ENCODE measurements at places on chromosomes 3 and 15.

DNA sequence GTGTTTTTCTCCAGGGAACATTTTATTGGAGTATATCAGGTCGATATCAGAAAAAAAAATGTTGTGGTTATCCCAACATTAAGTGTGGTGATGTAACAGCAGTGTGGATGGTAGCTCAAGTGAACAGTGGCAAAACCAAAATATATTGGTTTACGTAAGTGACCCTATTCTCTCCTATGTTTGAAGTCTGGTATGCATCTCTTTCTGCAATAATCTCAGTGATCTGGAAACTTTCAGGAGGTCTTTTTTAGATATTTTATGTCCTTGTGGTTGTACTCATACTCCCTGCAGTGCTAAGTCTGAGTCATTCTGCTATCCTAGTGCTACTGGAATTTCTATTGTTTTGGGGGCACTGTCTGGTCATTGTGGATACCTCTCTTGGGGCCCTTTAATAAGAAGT lies 137.9 kb downstream of the SNRPN start:
- DNase-seq: no peak

- no peak for DNase-seq
These were observed 627.0 kb downstream of the SI start for GRCh38 chr3:164451072-164451910.

DNA sequence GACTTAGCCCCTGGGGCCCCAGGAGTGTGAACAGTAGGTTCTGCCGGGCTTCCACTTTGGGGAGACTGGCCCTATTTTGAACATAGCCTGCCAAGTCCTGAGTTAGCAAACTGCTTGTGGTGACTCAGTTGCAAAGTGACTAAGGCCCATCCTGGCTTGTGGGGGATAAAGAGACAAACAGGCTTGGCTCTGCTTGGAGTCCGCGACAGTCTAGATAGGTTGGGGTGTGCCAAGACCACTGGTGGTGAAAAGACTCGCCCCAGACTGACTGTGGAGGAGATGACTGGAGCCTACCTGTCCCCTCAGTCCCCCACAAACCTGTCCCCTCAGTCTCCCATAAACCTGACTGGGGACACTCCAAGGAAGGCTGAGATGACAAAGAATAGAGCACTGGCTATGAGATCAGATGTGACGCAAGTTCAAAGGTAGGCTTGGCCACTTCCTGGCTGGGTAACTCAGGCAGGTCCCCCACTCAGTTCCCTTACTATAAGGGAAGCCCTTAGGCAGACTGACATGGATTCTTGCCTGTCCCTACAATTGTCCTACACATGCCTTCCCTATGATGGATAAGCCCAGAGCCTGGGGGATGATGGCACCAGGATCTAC lies 4.3 kb downstream of the DNASE1L3 start:
- DNase-seq: no peak

DNA sequence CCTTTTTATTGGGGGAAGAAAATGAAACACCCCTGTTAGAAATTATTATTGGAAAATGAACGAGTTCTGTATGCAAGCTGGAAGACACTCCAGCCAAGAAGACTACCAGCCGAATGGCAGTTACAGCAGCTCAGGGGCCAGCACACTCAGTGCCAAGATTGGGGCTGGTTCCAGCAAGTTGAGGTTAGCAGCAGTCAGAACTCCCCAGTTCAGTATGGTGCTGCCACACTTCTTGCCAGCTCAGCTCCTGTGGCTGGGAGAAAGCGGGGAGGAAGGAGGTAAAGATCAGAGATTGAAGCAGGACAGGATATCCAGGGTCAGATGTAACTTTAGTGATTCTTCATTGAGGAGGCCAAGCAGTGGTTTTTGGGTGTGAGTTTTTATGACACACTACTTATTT lies 280.2 kb upstream of the NR2E3 start:
- no peak for DNase-seq

DNA sequence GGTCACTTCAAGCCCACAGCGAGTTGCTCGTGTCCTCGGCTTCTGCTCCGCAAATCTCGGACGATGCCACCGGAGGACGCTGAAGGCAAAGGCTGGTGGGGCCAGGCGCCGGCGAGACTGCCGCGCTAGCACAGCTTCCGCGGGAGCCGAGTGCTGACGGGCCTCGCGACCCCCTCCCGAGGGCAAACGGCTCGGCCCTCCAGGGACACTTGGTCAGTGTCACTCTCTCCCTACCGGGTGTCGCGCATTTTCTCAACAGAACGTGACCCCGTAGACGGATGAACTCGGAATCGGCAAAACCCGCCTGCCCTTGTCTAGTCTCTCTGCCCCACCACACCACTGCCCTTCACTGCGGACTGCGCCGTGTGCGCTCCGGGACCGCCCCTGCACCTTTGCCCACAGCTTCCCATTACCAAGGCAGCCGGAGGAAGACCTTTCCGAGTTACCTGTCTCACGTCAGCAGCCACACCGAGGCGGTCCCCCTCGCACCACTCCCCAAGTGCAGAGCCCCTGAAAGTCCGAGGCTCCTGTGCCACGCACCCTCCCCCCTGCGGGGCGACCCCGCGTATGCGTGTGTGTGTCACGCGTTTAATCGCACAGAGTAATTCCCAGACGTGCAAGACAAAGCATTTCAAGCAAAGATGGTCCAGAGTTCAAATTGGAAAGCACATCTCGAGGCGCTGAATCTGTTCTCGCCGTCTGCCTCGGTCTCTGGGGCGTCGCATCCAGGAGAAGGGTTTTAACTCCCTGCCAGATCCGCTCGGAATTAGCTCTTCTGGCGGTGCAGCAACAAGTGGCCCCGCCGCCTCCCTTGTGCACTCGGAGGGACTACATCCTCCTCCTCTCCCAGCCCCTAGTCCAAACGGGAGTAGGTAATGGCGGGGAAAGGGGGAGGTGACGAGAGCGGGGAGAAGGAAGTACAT lies 245.0 kb upstream of the TOPAZ1 start:
- no peak for DNase-seq

- DNase-seq: no peak
These were observed 189.7 kb downstream of the MEX3B start for GRCh38 chr15:81856001-81856633.

DNA sequence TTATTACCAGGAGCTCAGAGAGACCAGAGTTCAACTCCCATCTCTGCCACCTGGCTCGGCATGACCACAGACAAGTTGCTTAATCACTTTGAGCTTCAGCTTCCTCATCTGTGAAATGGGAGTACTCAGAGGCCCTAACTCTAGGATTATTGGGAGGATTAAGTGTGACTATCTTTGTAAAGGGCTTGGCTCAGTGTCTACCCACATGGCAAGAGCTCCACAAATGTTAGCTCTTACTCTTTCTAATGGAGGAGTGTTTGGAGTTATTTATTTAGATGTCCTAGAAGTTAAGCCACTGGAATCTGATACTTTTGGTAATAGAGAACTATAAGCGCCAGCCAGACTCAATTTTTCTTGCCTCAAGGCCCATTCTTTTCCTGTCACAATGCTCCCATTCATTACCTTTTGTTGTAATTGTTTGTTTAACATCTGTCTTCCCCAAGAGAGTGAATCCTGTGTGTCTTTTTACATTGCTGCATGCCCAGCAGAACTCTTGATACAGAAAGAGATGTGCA lies 12.3 kb upstream of the LMCD1 start:
- DNase-seq: no peak

Measured in activated effector memory CD4-positive, alpha-beta T cell treated with anti-CD3 and anti-CD28 coated beads, Interleukin-2, amount 50 U/mL, for 16 hours (primary cell).